Stimulated activated CD8-positive, alpha-beta memory T cell treated with anti-CD3 and anti-CD28 coated beads, Interleukin-2, amount 100 ng/mL, for 1 hour (primary cell): ENCODE measurements at places on chromosomes 5 and 9.
A peak's percentile ranks its signal among the peaks of the same experiment; 100 is the strongest.

- no peak for DNase-seq
Observed at GRCh38 chr9:130746434-130747212, 53.0 kb downstream of the EXOSC2 start.

- DNase-seq, result no peak
Observed at GRCh38 chr5:74042559-74042958, 416.6 kb downstream of the ARHGEF28 start.

DNA sequence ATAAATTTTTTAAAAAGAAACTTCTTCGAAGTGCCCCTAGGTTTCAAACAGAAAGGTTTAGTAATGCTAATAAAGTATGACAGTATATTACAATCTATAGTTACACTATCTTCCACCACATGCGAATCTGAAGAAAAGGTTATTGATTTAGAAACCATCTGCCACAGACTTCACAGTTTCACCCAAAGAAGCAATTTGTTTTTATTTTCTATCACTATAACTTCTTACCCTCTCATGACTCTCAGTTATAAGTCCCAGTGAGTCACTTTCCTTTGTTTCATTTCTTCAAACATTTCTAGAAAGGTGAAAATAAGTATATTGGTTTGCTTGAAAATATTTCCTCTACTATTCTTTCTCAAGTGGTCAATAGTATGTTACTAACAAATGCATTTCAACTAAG is 93.6 kb downstream of the MCTP1 start:
- DNase-seq, result no peak

DNA sequence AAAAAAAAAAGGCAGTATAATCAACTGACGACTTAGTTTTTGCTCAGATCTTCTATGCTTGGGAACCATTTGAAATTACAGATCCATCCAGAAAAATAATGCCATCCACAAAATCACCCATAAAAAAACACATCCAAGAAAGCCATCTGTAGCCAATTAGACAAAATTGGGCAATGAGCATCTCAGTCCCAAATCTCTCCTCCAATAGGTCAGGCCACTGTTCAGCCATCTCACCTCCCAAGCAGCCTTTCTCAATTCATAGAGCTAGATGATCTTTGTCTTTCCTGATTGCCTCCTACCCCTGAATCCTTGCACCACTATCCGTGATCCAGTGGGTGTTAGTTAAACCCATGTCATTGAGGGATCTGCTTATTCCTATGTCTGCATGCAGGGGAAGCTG is 139.6 kb downstream of the SCAMP1 start:
- no peak for DNase-seq

GRCh38 chr5:95424526-95424925 is 33.4 kb downstream of the FAM81B start:
- DNase-seq, result no peak

DNA sequence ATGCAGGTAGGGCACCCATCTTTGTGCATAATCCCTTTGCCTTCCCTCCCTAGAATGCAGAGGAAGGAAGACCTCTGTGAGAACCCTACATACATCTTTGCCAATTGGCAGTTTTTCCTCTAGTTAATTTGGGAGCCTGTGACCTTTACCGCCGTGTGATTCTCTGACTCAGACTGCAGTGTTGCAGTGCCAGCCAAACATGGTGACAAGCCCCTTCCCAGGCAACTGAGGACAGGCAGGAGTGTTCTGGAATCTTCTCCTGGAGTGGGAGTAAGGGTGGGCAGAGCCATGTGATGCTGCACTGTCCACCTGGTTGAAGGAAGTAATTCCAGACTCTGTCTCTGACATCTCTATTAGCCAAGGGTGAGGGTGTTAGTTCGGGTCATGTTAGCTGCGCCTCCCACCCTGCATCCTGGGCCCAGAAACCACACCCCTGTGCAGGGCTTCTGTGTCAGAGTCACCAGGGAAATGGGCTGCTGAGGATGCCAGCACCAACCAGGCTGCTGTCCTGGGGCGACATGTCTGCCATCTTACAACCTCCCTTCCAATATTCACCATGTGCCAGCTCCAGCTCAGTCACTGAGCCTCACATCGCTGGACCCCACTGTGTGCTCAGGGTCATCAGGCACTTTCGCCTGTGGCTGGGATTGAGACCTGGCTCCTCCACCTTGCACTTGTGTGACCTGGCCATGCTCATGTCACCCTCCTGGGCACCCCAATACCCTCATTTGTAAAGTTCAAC is 21.8 kb downstream of the KCNIP1 start:
- DNase-seq, result no peak

DNA sequence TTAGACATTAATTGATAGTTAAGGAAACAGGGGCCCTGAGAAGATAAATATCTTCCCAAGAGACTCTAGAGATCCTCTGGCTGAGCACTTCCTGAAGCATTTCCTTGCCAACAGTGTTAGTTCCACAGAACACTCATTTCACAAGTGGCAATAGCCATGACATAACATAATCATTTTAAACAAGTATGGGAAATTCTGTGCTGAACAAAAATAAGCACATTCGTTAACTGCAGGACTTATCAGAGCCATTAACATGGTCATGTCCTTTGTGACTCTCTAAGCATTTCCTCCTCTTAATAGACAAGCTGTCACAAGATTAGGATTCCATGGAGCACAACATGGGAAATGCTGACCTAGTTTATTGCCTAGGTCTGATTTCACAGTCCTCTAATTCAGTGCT is 184.9 kb downstream of the SNX18 start:
- no peak for DNase-seq

GRCh38 chr5:378301-378891 is 56.9 kb downstream of the AHRR start:
- DNase-seq, result no peak

DNA sequence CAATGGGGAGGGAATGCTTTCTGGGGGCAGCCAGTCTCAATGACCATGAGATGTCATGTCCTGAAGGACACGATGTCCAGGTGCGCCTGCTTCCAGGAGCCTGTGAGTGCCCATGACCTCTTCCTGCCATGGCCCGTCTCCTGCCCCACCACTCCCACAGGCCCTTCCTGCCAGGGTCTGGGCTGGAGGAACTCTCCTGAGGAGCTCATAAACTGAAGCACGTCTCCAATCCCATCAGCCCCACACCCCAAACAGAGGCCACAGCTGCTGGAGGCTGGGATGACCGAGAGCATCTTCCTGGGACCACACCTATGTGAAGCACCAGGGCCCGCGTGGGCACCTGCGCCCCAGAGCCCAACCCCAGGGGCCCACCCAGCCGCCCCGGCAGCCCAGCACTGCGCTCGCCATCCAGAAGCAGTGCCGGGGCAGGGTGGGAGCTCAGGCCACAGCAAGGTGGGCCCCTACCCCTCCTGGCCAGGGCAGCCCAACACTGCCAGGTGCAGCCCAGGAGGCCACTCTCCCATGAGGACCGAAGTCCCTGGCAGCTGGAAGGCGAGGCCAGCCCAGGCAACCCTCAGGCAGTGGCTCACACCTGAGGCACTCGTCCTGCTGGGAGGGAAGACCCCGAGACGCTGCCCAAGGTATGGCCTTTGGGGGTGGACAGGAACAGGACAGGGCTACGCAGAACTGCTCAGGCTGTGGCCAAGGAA is 53.9 kb upstream of the UBAC1 start:
- DNase-seq, result no peak

GRCh38 chr5:159933531-159934485 is 17.5 kb downstream of the ADRA1B start:
- no peak for DNase-seq

DNA sequence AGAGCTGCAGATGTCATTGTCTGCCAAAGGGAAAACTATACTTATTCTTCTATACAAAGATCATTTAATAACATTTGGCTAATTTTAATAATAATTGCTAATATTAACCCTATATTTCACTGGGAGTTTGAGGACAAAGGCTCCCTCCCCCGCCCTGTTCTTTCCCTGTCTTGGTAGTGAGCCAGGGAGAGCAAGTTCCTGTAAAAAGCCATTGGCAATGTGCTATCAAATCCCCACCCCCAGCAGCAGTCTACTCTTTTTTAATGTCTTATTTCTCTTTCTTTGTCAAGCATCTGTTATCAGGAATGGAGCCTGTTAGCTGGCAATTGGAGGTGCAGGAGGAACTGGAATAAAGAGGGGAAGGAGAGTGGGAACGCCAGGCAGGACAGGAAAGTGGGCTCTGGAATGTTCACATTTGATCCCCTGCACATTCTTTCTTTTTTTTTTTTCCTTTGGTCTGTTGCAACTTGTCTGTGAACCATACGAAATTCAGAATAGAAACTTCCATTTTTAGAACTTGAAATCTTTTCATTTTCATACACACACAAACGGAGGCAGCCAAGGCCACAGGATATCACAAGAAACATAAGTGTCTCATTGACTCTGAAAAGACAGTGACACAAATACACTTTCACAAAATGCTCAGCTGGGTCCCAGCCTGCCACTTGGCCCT is 664.8 kb upstream of the ZNF608 start:
- no peak for DNase-seq

DNA sequence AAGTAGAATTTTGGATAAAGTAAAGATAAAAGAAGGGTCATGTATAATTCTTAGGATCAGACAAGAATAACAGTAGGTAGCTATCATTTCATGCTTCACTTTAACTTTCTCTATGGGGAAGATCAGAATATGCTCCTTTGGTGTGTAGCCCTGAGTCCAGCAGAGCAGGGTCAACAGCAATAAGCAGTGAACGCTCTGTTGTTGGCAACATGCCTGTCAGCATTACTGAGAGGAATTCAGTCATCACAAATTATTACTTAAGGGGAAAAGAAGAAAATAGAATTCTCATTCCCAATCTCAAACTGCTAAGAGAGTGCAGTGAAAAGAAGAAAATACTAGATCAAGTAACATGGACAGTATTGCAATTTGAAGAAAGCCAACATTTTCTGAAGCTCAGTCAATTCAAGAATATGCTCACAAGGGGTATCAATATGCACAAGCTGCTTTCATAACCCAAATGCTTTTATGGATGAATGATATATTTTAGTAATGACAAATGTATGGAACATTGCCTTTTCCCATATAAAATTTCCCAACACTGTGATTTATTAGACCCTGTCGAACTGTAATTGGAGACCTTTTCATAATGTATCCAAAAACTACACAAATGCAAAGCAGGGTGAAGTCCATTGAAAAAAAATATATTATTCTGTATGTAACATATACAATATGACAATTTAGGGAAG is 1359.4 kb downstream of the EFNA5 start:
- no peak for DNase-seq

DNA sequence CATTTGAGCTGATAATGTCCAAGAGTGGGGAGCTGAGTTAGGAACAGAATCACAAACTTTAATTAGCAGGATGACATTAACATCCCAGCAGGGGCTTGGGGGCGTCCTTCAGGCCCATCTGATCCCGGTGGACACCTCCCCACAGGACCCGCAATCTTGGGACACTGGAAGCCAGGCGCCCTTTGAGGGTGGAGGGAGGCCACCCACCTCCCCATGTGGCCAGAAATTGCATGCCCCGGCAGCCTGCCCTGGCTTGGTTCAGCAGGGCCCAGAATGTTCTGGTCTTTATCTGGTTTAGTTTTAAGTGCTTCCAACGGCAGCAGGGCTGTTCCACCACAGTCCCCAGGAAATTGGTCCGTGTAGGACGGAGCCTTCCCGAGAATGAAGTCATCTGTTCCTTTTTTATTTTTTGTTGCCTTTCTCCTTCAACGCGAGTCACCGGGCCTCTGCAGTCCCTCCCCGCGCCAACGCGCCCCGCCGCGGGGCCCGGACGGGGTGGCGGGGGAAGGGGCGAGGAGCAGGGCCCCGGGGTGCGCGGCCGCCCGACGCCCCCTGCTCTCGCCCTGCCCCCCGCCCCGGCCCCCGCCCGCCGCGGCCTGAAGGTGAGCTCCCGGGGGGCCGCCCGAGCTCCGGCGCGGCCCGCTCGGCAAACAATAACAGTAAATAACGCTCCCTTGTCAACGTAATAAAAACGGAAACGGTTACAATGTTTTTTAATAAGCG is 207.9 kb downstream of the C9orf50 start:
- DNase-seq, result peak; percentile 23

DNA sequence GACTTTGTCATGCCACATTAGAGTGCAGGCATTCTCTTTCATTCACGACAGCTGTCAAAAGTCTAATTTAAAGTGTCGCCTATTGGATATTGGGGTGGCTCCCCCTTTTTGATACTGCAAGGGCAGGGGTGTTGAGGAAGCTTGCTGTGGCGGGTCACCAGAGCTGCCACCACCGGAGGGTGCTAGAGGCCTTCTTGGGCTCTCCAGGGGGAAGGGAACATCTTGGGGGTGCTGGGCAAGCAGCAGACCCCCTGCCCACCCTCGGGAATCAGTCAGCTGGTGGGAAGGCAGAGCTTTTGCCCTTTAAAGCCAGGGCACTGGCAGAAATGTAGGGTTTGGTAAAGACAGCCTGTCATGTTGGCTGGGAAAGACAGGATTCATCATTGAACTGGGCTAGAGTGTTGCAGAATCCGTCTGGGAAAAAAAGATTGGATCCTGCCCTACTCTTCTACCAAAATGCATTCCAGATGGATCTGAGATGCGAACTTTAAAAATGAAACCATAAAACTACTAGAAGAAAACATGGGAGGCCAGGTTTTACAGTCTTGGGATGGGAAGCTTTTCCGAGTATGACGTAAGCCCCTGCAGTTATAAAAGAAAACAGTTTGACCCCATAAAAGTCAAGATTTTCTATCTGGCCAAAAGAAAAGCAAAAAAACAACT is 22.3 kb downstream of the COL5A1 start:
- DNase-seq, result no peak

DNA sequence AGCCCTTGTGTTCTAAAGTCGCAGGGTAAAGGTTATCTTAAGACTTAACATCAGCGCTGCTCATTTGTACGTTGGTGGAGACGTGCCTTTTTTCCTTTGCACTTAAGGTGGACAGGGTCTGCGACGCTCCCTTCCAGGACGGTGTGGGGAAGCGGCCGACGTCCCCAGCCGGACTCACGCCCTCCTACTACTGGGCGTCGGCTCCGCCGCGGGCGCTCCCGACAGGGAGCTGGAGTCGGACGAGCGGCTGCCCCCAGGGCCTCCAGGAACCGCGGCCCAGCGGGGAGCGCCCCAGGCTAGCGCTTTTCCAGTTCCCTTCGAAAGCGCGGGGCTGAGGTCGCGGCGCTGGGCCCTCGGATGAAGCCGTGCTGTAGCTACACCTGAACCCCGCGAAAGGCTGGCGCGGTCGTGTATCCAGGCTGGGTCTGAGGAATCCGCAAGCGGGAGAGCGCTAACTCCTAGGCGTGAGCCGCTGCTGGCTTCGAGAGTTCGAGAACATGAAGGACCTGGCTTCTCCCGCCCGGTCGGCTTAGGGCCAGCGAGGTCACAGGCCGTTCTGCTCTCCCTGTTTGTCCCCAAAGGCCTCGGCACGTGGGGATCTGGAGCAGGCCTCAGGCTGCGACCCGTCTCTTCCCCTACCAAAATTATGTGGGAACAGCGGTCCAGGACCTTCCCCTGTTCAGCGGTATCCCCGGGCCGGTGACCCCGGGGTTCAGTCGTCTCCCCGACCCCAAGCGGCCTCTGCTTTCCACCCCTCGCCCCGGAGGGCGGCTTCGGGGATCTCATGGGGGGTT is 3.8 kb upstream of the DMRT3 start:
- no peak for DNase-seq

GRCh38 chr5:81835814-81836367 is 85.0 kb upstream of the SSBP2 start:
- DNase-seq, result no peak

DNA sequence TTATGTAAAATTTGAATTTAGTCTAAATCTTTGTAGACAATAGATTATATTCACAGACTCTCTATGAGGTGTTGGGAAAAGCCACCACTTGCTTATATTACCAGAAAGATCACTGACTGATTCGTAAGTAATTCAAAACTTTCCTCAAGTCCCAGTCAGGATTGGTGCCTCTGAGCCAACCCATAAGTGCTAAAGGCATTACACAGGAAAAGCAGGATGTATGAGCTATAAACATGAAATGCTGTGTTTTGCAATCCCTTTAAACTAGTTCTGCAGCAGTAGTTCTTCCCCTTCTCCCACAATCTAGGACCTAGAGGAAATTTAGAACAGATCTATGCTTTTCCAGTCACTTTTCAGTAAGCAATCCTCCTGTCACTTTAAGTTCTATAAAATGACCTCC is 48.0 kb downstream of the SHLD3 start:
- DNase-seq, result no peak
